HL-60 (cell line): ENCODE measurements at places on chromosomes 2 and 18.

- no peak for DNase-seq
Observed at GRCh38 chr2:1757567-1757966, 13.3 kb upstream of the PXDN start.

DNA sequence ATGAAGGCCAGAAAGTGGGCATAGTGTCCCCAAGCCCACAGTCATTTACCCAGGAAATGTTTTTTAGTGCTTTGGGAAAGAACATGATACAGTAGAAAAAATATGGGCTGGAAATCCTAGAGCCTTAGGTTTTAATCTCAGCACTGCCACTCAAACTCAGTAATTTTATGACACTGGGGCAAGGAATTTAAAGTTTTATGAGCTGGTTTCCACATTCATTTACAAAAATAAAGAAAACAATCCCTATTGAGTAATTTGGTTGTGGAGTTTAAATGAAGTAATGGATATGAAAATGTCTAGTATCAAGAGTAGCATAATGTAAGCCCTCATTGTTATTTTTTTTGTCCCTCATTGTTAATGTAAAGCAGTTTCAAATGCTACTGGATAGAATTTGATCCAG, 51.5 kb upstream of the FRZB start:
- no peak for DNase-seq

- no peak for DNase-seq
Observed at GRCh38 chr18:69725009-69725408, 222.7 kb downstream of the CD226 start.

DNA sequence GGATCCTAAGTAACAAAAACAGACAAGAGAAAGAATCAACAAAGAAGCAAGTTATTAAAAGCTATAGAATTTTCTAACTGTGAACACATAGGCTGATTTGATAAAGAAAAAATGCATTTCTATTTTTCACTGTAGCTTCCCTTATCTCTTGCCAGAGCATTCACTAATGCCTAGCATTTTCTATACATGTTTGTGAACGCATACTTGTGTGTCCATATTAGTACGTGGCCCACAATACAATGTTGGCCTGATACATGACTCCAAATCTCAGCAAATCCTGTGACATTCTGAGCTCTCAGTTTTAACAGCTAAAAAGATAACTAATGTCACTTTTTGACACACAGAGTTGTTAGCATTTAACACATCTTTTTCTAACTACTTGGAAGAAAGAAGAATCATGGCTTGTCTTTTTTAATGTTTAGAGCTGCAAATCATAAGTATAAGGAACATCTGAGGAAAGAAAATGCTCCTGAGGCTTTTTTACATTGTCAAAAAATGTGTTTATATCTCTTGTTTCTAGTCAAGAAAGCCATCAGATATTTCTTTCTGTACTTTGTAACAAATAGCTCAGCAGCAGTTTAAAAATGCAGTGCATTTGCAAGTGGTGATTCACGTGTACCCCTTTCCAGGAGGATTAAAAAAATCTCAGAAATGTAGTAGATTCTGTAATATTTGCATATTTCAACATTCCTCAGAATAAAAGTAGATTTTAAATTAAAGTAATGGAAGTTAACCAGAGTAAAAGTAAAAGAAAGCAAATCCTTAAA, 1646.8 kb upstream of the TMEFF2 start:
- DNase-seq = no peak

- no peak for DNase-seq
Observed at GRCh38 chr2:173828189-173829142, 136.7 kb downstream of the SP3 start.
